ENCODE measurements at places on chromosomes 1 and 21.

DNA sequence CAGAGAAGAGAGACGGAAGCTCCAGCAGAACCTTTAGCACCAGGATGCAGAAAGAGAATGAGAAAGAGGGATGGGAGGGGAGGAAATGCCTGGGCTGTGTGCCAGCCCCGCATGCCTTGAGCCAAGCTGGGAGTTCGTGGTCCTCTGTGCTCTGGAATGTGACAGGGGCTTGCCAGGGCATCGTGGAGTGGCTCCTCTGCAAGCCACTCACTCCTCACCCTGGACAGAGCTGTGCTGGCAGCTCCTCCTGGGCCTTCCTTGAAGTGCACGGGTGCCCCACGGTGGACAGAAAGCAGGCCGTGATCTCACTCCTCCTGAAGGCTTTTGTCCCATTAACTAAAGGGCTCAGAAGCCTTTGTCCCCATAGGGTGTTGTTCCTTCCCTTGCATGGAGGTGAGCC, 34.8 kb upstream of the PRELP start:
- no peak for DNase-seq

DNA sequence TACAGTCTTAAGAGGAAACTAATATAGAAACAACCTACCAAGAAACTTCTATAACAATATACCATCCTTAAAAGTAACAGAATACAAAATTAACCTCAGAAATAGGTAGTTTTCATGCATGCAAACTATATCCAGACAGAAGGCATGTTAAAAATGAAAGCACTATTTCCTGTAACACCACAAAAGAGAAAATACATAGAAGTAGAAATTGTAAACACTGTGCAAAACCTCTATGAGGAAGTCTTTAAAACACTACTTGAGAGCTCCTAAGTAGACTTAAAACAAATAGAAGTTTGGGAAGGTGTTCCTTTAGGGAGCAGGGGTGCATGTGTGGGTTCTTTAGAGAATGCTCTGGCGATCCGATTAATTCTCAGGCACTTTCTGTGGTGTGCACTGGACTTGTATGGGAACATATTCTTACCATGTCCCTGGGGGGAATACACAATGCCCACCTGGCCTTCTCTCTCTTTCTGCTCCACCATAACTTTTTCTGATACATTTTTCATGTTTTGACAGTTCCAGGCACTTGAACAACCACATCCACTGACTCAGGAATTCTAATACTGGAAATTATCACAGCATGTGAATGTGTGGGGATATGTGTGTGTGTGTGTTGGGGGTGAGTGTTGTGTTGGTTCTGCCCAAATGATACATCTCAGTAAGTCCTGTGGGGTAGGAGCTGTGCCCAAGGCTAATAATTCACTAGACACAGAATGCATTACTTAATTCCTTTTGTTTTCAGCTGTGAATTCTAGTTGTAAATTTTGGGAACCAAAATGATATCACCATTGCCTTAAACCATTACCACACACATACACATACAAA, 866.3 kb upstream of the B3GALT2 start:
- DNase-seq: no peak

DNA sequence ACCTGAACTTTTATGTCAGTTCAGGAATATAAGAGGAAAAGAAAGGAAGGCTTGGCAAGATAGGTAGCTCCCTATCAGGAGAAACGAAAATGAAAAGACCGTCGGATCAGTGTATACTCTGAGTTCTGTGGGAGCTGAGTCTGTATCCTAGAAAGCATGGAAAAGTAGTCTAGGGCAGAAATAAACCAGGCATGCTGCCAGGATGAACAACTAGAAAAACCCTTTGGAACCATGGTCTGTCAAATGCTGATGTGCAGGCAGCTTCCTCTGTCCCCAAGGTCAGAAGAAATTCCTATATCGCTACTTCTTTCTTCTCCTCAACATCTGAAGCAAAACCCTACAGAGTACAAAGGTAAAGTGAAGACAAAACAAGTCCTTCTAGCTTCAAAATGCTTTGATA, 268.8 kb downstream of the ST6GALNAC3 start:
- no peak for DNase-seq

DNA sequence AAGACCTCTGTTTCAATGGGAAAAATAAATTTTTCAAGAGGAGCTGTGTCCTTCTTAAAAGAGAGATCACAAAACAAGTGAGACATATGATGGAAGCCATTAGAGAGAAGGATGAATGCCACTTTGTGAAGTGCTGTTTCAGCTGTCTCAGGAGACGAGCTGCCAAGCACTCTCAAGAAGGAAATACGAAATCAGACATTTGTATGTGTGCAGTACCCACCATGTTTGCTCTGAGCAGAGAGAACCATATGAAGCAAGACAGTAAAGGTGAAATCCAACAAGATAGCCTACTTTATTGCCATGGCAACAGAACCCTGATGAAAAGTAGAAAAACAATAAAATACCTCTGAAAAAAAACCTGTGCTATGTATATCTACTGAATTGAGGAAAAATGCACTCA, 168.1 kb downstream of the AMY1C start:
- no peak for DNase-seq

DNA sequence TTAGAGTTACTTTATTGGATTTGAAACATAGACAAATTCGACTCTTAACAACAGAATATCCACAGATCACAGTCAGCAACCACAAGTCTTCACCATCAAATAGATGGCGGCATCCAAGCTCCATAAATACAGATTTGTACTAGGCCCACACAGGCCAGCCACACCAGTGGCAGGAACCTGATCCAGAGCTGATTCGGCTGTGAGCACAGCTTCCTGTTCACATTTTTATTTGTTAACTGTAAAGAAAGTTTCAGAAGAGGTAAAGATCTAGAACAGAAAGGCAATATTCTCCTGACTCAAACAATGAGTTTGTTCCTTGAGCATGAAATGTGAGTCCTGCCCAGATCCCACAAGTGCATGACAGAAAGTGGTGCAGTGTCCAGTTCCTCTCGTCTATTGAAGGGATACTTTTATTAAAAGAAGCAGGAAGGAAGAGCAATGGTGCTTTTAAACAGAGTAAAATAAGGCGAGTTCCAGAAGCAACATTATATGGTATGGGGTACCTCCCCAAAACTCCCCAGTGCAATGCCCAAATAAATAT, 205.8 kb downstream of the SLC45A1 start:
- DNase-seq: no peak

DNA sequence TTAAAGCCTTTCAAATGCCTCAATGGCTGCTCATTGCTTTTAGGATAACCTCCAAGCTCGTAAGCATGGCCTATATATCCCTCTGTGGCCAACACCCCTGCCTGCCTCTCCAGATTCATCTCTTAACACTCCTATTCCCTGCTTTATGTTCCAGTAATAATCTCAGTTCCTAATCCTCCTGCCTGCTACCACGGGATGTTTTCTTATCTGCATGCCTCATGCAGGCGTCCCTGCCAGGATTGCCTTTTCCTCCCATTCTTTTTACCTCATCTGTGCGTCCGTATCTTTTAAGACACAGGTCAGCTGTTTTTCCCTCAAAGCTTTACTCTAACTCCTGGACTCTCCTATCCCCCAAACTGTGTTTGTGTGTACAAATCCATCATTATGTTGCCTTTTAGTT, 36.1 kb downstream of the ZBTB40 start:
- no peak for DNase-seq

- DNase-seq: peak; percentile 50
Observed at GRCh38 chr21:44999972-45000636, 60.3 kb downstream of the SLX9 start.

DNA sequence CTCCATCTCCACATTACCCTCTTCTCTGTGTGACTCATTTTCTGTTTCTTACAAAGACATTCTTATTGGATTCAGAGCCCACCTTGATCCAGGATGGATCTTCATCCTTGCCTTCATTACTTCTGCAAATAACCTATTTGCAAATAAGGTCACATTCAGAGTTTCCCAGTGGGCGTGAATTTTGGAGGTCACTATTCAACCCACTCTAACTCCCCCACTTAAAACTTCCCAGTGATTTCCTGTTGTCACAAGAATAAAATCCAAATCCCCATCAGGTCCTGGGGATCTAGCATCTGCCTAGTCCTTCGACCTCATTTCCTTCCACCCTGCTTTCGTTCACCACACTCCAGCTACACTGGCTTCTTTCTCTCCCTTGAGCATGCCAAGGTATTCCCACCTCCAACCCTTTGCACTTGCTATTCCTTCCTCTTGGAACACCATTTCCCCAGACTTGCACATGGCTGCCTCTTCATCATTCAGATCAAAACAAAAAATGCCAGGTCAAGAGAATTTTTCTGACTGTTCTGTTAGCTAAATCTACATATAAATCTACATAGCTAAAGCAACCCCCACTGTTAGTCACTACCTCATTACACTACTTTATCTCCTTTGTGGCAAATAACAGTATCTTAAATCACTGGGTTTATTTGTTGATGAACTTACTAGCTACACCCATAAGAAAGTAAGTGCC, 187.2 kb downstream of the TOMM20 start:
- no peak for DNase-seq

GRCh38 chr1:96116731-96117130, 604.9 kb upstream of the PTBP2 start:
- DNase-seq: no peak

GRCh38 chr1:30903343-30904034, 5.1 kb downstream of the SDC3 start:
- DNase-seq: peak; percentile 19

- no peak for DNase-seq
Observed at GRCh38 chr1:108695535-108695934, 3.4 kb downstream of the PRPF38B start.

DNA sequence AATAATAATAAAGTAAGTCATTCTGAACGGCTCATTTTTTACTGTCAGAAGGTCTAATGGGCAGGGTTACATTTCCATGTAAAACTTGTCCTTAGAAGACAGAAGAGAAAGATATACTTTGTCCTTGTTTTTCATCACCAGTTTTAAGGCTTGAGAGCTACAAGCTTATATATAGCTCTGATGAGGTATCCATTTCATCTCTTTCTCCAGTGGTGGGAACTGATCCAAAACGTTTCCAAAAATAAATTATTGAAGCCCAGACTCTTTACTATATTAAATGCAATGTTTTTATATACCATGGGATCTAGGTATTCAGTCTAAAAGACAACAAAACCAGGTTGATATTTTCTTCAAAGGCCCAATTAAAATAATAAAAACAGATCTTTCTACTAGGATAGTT, 8.7 kb downstream of the B3GALNT2 start:
- DNase-seq: no peak

- no peak for DNase-seq
Observed at GRCh38 chr1:60184521-60184920, 111.0 kb upstream of the C1orf87 start.

GRCh38 chr1:161817176-161817730, 51.1 kb downstream of the ATF6 start:
- DNase-seq: no peak

DNA sequence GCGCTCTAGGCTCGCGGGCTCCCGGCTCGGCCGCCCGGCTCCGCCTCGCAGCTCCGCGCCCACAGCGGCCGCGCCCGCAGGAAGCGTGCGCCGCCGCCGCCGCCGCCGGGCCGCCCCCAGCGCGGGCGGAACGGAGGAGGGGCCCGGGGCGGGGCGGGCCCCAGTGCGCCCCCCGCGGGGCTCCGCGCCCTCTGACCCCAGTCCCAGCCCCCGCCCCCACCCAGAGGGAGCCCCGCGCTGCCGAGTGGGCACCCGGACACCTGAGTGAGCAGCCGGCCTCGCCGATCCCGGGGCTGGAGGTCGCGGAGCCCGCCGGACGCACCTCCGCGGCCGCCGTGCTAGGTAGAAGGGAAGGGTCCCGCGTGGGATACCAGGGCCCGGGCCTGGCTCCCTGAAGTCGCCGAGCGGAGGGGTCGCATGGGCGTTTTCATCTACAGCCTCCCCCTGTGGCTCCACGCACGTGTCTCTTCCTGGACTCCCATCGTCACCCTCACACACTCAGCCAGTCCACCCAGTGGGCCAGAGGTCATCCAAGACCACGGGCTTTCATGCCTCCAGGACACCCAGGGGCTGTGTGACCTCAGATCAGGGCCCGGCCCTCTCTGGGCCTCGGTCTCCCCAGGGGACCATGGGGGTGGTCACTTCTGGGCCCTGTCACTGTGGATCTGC, at the start of gene SDC3:
Gene SDC3, minus strand, starts transcription at position 63 of the 669 bp plus-strand sequence. CDS start 172 bp downstream, outside the sequence.
- DNase-seq: peak; percentile 39

GRCh38 chr1:87918398-87918797, 589.7 kb downstream of the LMO4 start:
- DNase-seq: no peak

DNA sequence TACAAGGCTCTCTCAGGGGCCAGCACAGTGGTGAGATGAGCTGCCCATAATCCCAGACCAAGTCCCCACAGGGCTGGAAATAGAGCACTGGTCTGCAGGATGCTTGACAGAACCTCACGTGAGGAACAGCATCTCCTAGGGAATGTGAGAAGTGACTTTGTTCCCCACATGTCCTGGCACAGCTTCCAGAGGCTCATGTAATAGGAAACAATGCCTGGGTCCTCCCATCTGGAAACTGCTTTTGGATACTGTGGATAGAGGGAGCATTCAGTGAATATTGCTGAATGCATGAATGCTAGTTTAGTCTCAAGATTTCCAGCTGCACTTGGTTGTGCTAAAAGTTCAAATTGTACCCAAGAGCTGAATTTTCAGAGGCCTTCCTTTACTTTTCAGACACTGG, 146.2 kb downstream of the TNR start:
- DNase-seq: no peak

- no peak for DNase-seq
Observed at GRCh38 chr1:33374336-33375105, 53.6 kb upstream of the A3GALT2 start.

- no peak for DNase-seq
Observed at GRCh38 chr1:94731891-94732290, 88.3 kb upstream of the SLC44A3 start.

GRCh38 chr1:18681423-18681835, 50.8 kb downstream of the PAX7 start:
- no peak for DNase-seq

DNA sequence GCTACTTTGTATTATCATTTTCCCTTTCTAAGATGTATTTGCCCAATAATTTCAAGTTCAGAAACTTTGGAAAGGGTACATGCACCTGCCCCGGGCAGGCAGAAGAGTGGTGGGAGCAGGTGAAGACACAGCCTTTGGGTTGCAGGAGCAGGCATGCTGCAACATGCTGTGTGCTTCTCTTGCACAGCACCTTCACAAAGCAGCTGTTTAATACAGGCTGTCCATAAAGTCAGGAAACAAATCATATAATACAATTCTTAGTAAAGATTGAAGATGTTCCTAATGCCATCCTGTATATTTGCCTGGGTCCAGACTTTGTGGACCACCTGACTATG, 182.9 kb downstream of the ZNF281 start:
- no peak for DNase-seq

DNA sequence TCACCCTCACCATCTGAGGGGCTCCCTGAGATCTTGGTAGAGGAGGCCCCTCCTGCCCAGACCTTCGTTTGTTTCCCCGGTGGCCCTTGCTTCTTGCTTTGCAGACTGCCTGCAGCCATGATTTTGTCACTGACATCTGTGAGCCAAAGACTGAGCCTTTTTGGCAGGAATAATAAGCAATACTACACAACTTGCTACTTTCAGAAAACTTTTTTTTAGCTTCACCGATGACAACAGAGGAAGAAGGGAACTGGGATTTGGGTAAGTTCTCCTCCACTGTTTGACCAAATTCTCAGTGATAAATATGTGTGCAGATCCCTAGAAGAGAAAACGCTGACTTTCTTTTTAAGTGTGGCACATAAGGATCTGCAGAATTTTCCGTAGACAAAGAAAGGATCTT, 11.7 kb upstream of the CD101 start:
- DNase-seq: no peak

- peak; percentile 20 for DNase-seq
Observed at GRCh38 chr1:7427605-7428300, 343.3 kb upstream of the VAMP3 start.

- DNase-seq: no peak
Observed at GRCh38 chr1:66730462-66730861, 21.8 kb upstream of the DYNLT5 start.
